Cortex of kidney (tissue), 1 donor: ENCODE measurements at places on chromosomes 1 and 21.

GRCh38 chr1:43388613-43389012, 987 bp downstream of the MED8 start:
- no peak for DNase-seq

GRCh38 chr1:212771341-212771740, 20.2 kb downstream of the NSL1 start:
- DNase-seq, result no peak

- DNase-seq, result no peak
Observed at GRCh38 chr1:190738317-190738716, 260.7 kb upstream of the BRINP3 start.

DNA sequence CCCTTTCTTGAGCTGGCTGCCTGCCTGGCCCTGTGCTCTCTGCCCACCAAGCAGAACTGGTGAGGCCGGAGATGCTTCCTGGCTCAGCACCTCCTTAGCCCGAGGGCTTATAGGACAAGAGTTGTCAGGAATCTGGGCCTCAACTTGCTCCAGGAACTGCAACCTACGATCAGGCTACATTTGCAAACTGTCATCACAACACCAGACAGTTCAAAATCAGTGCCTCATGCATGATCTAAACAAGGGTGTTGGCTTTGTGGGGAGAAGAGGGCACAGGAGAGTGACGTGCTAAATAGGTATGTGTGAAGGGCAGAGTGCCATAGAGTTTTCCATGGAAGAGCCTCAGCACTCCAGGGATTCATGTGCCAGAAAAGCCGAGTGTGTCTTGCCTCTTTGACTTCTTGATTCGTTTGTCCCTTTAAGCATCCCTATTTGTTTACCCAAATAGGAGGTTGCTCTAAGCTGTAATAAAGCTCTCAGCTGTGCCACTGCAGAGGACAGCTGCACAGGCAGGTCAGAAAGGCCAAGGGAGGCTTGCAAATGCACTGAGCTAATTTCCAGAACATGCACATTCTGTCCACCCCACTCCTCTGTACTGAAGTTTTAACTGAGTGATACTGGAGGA, 30.2 kb upstream of the NEK2 start:
- no peak for DNase-seq

GRCh38 chr1:18245647-18246046, 138.0 kb downstream of the IGSF21 start:
- no peak for DNase-seq

GRCh38 chr1:109719337-109719837, 7.3 kb downstream of the GSTM5 start:
- no peak for DNase-seq

GRCh38 chr21:43012596-43012995, 38.2 kb downstream of the PKNOX1 start:
- DNase-seq, result no peak
